Trophoblast cell (in vitro differentiated cells and primary cell): ENCODE measurements at places on chromosomes 12 and 14.

GRCh38 chr12:124279846-124280360, 15.0 kb upstream of the RFLNA start:
- DNase-seq = no peak
- H3K4me3 ChIP-seq = no peak overlapping the region
- H3K27me3 ChIP-seq = no peaks in the 10 kb centered on the region
- H3K4me1 ChIP-seq = no peaks in the 10 kb centered on the region
- H3K27ac ChIP-seq = no peak overlapping the region

DNA sequence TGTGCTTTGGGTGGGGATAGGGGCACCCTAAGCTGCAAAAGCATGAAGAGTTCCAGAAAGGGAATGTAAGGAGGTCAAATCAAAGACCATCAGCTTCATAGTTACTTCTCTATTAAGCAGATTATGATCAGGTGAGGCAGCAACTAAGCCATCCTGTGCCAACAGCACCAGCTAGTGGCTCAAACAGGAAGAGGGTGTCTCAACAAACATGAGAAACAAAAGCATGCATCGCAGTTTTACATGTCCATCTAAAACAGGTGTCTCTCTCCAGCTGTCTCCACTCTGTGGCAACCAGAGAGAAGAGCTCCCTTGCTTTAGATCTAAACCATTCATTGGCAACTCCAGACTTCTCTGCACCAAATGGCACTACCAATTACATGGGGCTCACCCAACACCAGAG, 52.9 kb downstream of the ACTN1 start:
- peaks cover 50% of the 10 kb centered on the region for H3K4me1 ChIP-seq
- DNase-seq = peak; percentile 38
- no peak overlapping the region for H3K4me3 ChIP-seq
- no peak overlapping the region for H3K27ac ChIP-seq

- no peak overlapping the region for H3K4me3 ChIP-seq
- DNase-seq = peak; percentile 52
- H3K36me3 ChIP-seq = no peaks in the 10 kb centered on the region
- H3K27me3 ChIP-seq = no peaks in the 10 kb centered on the region
Observed at GRCh38 chr12:89864411-89864810, 155.8 kb upstream of the ATP2B1 start.

DNA sequence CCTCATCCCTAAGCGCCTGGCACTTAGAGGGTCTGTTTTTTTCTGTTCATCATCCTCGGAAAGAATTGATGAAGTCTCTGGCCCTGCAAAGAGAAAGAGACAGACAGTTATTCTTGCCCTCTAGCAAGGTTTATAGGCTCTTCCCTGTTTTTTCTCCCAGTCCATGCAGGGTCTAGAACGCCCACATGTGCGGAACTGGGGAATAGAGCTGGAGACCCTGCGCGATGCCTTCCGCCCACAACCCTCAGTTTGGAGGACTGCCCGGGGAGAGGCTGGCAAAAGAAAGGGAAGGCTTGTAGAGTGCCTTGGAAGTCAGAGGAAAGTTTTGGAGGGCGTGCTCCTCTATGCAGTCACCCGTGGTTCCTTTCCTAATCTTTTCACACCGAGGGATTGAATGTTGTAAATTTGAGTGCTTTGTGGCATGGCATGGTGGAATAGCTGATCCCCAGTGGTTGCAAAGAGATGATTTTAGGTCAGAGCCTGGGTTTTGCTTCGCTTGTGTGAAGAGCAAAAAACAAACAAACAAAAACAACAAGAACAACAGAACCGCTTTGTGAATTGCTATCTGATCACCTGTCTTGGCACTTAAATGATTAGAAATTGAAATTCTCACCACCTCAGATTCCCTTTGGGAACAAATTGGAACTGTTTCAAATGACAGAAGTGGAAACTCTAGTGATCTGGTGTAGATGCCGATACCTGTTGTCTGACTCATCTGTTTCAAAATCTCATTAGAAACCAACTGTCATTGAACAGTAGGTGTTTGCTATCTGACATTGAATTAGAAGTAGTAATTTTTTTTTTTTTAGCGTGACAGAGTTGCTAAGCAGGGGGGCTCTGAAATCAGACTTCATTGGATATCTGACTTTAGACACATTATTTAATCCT, 947 bp downstream of the GAS2L3 start:
- H3K36me3 ChIP-seq = peaks cover 2% of the 10 kb centered on the region
- no peak overlapping the region for H3K27ac ChIP-seq
- H3K4me1 ChIP-seq = peaks cover 7% of the 10 kb centered on the region
- H3K4me3 ChIP-seq = peak overlapping the region; percentile 83
- peak; percentile 20 for DNase-seq
- H3K27me3 ChIP-seq = no peaks in the 10 kb centered on the region

DNA sequence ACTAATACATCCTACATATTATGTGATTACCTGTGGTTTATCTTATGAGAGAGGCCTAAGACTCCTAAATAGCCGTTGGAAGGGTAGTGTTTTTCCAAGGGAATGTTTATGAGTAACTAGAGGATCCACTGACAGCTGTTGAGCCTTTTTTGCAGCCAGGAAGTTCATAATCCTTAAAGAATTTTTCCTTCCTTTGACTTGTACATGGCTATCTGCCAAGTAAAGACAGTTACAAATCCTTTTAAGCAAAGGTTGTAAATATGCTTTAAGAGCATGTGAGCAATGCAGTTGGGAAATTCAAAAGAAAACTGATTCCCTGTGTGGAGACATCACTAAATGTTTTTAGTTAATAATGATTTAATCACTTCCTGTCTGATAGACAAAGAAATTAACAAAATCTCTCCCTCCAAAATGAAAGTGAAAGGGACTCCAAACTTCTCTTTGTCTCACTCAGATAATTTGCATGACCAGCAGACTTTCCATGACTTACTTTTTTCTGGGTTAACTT, 333.8 kb downstream of the PDZRN4 start:
- H3K4me3 ChIP-seq = no peak overlapping the region
- no peaks in the 10 kb centered on the region for H3K36me3 ChIP-seq
- no peak for DNase-seq
- no peak overlapping the region for H3K27ac ChIP-seq

DNA sequence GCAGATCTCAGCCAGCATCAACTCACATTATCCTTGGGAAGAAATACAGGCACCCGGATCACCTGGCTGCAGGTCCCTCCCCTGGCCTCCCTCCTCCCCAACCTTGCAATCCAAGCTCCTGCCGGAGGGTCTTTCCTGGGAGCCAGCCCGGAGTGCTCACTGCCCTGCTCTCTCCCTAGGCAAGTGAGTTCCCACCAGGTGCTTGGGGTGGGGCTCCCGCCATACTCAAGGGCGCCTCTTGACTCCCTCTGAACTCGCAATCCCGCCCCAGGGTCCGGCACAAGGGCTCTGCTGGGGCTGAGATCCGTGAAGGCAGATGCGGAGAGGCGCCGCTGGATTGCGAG, 1.2 kb upstream of the CEP170B start:
- H3K27ac ChIP-seq = peak overlapping the region; percentile 86
- peaks cover 6% of the 10 kb centered on the region for H3K36me3 ChIP-seq
- peak overlapping the region; percentile 82 for H3K4me3 ChIP-seq
- no peaks in the 10 kb centered on the region for H3K27me3 ChIP-seq

GRCh38 chr12:49537231-49537751, 1.5 kb upstream of the KCNH3 start:
- no peak overlapping the region for H3K27ac ChIP-seq
- H3K36me3 ChIP-seq = no peaks in the 10 kb centered on the region
- H3K4me1 ChIP-seq = peaks cover 3% of the 10 kb centered on the region
- DNase-seq = no peak
- peaks cover 66% of the 10 kb centered on the region for H3K27me3 ChIP-seq

DNA sequence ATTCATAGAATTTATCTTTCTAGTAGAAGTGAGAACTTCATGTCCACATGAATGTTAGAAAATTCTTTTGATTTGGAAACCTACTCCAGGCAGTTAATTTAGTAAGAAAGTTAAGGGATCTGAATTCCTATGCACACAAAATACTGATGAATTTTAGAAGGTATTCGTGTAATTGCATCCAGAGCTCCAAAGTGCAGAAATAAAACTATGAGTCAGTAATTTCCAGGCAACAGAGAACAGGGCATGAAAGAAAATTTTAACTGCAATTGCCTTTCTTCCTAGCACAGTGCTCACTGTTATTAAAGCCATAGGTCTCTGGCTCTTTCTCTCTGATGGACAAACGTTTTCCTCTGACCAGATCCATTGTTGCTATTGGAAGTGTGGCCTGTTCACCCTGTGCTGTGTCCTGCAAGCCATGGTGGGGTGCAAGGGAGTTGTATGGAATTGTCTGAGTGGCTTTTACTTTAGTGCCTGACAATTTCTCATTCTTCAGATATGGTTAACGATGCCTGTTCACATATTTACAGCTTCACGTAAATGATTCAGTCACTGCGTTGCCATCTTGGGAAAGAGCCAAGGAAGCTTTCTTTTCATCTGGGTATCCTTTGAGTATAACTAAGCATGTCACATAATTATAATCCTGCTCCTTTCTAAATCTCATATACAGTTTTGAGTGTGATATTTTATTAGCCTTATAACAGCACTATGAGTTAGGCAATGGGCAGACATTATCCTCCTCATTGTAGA, 145.1 kb downstream of the ACSS3 start:
- DNase-seq = no peak
- H3K27me3 ChIP-seq = no peaks in the 10 kb centered on the region
- H3K4me3 ChIP-seq = no peak overlapping the region
- H3K36me3 ChIP-seq = no peaks in the 10 kb centered on the region

- H3K36me3 ChIP-seq = no peaks in the 10 kb centered on the region
- no peak overlapping the region for H3K4me3 ChIP-seq
- H3K27me3 ChIP-seq = no peaks in the 10 kb centered on the region
- no peak for DNase-seq
Observed at GRCh38 chr12:90512518-90512917, 442.5 kb downstream of the CCER1 start.
